ENCODE measurements at places on chromosomes 7 and 10.
A peak's percentile ranks its signal among the peaks of the same experiment; 100 is the strongest.

DNA sequence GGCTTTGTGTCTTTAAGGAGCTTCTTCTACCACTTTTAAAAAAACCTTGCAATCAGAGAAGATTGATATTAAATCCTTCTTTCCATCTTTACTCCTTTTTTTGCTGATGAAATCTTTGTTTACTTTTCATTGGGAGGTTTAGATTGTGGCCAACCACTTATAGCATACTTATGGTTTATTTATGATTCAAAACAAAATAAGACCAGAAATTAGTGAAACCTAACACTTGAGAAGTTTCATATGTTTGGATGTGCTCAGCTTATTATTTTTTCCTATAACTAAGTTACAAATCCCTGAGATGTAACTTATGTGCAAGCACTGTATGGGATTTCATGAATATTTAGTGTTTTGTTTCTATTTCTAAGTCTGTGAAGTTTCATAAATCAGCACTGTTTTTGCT is 13.5 kb upstream of the PRPS1L1 start:
- no peak for DNase-seq

- DNase-seq: no peak
These were observed 10.0 kb downstream of the SFTPD start for GRCh38 chr10:79938728-79939406.

GRCh38 chr10:60480865-60481563 is 91.3 kb upstream of the ANK3 start:
- no peak for DNase-seq

- DNase-seq: peak; percentile 19
These were observed 933 bp downstream of the MDFIC start for GRCh38 chr7:114922652-114923402.

GRCh38 chr7:156475179-156475578 is 165.4 kb upstream of the RNF32 start:
- no peak for DNase-seq

GRCh38 chr7:147151661-147152060 is 1035.1 kb downstream of the CNTNAP2 start:
- no peak for DNase-seq

GRCh38 chr7:29921404-29922010 is 68.1 kb downstream of the SCRN1 start:
- DNase-seq: peak; percentile 45

DNA sequence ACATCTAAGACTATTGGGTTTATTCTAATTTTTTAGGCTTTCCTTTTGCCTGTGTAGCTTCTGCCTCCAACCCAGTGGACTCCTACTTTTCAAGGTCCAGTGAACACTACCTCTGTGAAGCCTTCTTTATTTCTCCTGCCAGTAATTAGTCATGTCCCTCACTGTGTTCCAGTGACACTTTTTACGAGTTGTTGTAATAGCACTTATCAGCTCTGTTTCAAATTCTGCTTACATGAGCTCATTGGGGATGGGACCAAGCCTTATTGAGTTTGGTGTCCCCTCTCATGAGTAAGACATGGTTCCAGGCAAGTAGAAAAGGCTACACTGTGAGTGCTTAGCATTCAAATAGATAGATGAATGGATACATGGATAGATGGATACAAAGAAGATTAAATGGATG is 184.6 kb downstream of the HIBADH start:
- DNase-seq: no peak

DNA sequence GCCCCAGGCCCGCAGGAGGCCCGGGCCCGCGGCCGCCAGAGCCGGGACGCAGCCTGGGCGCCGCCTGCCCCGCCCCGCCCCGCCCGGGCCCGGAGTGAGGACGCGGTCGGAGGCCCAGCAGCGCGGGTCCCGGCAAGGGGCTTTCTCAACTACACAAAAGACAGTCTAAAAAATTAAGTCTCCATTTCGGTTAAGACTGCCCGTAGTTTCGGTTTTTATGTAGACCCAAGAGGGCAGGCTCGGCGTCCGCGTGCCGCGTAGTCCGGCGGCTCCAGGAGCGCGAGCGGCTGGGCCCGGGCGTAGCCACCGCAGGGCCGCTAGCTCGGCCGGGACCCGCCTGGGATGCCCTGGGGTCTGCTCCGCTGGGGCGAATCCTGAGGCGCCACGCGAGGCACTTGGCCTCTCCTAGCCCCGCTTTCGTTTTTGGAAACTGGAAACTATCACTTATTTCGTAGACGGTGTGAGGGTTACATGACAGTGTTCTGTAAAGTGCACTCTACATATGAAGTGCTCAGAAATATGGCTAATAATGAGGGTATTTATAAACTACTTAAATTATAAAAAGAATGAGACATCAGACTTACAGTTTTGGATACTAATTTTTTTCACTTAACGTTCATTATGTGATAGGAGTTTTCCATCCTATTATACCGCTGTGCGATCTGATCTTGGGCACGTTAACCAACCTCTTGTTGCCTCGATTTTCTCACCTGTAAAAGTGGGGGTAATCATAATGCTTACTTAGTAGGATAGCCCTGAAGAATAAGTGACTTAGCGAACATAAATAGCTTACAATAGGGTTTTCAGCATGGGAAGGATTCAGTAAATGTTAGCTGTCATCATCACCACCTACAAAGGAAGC is 573 bp downstream of the BLVRA start:
- peak; percentile 44 for DNase-seq

DNA sequence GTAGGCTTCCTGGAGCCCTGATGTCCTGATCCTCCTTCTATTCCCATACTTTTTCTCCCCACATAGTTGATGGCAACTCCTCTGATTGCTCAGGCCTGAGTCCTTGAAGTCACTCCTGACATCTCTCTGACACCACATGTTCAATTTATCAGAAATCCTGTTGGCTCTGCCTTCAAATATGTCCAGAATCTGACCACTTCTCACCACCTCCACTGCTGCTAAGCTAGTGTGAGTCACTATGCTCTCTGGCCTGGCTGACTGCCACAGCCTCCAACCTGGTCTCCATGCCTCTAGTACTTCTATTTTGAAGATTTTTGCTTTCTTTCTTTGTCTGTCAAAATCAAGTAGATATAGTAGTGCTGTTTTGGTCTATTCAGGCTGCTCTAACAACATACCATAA is 53.0 kb downstream of the TMEM229A start:
- DNase-seq: no peak

Data from T-helper 2 cell (primary cell).